Testis (tissue), 5 donors: ENCODE measurements at places on chromosomes 13 and 19. TPM values are rescaled to one million over a fixed set of nuclear protein-coding genes. Genes with fewer than 3 reads are reported as not detected.

Gene ETHE1
- 13.1 TPM for polyA plus RNA-seq

Gene PIN1
- polyA plus RNA-seq: 209 TPM

- no peak for DNase-seq
Measured at GRCh38 chr13:112956571-112957294, 12.3 kb upstream of the MCF2L start.

GRCh38 chr19:17526922-17527321 lies 15.5 kb downstream of the PGLS start:
- no peak for DNase-seq

Gene NLRP11
- 2.3 TPM for polyA plus RNA-seq

Gene LYPD5
- polyA plus RNA-seq: 12.6 TPM

- peak; percentile 86 for DNase-seq
Measured at GRCh38 chr19:17346109-17346671, 8.8 kb downstream of the GTPBP3 start.

DNA sequence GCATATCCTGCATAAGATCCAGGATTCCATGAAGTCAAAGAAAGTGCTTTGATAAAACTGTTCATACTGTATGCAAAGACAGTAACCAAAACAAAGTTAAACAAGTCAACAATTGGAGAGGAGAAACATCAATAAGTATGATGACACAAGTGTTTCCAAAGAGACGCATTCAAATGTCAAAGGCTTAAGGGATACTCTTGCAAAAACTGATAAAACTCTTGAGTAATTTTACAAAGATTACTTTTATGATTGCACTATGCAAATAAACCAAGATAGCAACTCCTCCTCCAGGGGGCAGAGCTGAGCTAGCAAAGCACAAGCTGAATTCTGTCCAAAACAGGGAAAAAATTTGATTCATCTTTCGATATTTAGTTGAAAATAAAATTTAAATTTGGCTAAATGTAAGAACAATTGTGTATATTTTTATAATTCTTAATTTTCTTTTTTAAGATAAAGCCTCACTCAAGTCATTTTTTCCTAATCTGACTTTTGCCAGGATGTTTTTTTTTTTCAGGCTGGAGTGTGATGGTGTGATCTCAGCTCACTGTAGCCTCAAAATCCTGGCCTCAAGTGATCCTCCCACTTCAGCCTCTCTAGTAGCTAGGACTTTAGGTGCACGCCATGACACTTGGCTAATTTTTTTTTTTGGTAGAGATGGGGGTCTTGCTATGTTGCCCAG lies 84.0 kb downstream of the MZT1 start:
- DNase-seq: peak; percentile 78

GRCh38 chr13:106393776-106394175 lies 141.7 kb downstream of the EFNB2 start:
- DNase-seq: no peak

- no peak for DNase-seq
Measured at GRCh38 chr19:55766466-55766865, 2.5 kb upstream of the RFPL4AL1 start.

Gene ZNF628
- 33.8 TPM for polyA plus RNA-seq

- no peak for DNase-seq
Measured at GRCh38 chr13:45269204-45269603, 68.4 kb upstream of the KCTD4 start.

Gene ZNF729
- 1.0 TPM for polyA plus RNA-seq

DNA sequence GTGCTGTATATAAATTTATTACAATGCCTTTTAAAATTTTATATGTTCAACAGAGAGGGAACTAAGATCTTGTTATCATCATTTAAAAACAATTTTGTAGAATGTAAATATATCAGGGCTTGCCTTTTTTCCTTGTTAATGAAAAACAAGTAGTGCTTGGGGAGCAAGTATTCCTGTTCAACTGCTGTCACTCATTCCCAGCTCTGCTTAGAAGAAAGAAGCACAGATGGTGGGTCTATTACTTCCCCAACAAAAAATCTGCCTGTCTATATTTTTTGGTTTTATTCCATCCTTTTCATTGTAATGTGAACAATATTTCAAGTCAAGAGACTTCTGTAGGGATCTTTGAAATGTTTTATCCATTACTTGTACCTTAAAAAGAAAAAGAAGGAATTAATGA lies 503.9 kb downstream of the GPC5 start:
- DNase-seq: no peak

GRCh38 chr19:44623080-44623479 lies 9.7 kb downstream of the IGSF23 start:
- no peak for DNase-seq

Gene AMER2
- 2.3 TPM for polyA plus RNA-seq

DNA sequence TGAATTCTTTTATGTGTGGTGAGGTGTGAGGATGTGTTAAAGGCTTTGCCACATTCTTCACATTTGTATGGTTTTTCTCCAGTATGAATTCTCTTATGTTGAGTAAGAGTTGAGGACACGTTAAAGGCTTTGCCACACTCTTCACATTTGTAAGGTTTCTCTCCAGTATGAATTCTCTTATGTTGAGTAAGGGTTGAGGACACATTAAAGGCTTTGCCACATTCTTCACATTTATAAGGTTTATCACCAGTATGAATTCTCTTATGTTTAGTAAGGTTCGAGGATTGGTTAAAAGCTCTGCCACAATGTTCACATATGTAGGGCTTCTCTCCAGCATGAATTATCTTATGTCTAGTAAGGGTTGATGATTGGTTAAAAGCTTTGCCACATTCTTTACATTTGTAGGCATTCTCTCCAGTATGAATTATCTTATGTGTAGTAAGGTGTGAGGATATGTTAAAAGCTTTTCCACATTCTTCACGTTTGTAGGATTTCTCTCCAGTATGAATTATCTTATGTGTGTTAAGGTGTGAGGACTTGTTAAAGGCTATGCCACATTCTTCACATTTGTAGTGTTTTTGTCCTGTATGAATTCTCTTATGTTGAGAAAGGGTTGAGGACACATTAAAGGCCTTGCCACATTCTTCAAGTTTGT lies 27.1 kb downstream of the ZNF724 start:
- no peak for DNase-seq

DNA sequence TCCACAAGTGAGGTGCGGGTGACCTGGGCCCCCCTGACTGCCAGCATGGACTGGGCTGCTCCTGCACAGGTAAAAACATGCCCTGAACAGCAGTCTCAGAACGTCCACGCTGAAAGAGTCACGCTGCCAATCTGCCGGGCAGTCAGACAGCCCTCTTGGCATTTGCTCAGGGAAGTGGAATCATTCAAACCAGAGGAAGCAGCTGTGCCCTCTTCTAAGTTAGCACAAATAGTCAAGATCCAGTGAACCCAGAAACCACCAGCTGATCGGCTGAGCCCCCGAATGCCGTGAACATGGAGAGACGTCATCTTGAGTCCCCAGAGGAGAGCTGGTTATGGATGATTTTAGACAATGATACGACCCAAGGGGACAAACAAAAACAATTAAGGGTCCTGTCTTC lies 34.4 kb downstream of the KLF2 start:
- no peak for DNase-seq

- DNase-seq: no peak
Measured at GRCh38 chr13:45943965-45944364, 92.4 kb upstream of the SIAH3 start.

Gene SIGLECL1
- 103 TPM for polyA plus RNA-seq

DNA sequence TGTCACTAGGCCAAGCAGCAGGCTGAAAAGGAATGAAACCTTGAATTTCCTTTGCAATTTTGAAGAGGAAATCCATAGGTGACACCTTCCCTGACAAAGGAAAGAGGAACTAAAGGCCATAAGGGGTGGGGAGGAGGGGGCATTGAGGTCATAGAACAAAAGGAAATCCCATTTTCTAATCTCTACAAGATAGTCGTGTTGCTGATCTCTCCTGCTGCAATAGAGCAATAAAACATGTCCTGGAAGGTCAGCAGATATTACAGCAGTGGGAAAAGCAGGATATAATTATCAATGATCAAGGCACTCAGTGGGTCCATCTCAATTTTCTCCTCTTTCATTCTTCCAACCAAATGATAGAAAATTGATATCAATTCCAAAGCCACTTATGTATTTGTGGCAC lies 20.3 kb upstream of the RAP2A start:
- DNase-seq: no peak

Gene SHISA7
- polyA plus RNA-seq: 0.45 TPM

GRCh38 chr19:45137179-45137761 lies 23.5 kb downstream of the NKPD1 start:
- no peak for DNase-seq

DNA sequence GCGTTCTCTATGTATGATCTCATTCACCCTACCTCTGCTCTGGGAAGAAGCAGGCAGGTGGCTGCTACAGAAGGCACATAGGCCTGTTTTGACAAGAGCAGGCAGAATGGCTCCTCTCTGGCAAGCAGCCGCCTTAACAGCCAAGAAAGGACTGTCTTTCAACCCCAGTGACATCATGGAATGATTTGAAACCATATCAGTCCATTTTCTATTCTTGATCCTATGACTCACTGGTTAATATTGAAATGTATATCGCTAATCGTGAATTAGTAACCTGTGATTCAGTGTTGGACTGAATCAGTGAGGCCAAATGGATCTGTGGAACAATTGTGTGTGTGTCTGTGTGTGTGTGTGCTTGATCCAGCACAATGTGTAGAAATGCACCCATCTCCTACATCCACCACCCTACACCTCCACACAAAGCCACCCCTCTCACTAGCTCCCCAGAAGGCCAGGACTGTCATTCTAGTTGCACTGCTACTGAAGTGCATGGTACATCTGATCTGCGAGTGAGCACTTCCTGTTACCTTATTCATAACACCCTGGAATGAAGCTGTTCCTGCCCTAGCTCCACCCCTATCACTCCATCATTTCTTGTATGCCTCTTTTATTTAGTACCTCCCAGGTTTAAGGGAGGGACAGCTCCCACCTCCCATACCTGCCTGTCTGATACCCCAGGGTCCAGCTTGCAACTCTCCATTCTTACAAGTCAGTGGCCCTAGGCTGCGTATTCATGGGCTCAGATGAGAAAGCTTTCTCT lies 460.0 kb downstream of the FOXO1 start:
- DNase-seq: no peak

DNA sequence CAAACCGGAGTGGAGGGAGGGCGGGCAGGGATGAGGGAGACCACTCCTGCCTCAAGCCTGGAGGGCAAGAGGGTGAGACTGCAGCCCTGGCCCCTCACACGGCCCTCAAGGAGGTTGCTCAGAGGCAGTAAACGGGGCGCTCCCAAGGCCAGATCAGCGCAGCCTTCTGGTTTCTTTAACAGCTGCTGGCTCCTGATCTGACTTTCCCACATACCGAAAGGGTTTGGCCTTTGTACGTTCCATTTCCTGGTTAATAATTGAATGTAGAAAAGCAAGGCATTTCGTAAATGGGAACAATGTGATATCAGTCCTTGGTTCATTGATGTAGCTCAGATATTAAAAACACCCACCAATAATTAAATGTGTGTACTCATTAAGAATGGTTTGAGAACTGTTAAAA lies 71.5 kb downstream of the GGACT start:
- DNase-seq: no peak

DNA sequence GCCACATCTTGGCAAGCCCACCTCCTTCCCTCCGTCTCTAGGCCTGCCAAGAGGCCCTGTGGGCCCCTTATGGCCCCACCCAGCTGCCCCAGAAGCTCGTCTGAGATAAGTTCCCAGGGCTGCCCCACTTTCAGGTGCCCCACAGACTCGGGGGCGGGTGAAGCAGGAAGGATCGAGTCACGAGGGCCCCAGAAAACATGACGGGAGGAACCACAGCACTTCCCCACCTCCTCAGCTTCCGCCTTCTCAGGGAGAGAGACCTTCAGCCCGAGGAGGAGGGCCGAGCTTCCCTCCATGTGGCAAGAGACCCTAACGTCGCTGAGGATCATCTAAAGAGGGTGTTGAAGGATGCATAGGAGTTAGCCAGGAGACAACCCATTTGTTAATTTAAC lies 4.5 kb upstream of the IL12RB1 start:
- peak; percentile 49 for DNase-seq

Gene SDHAF1
- 13.0 TPM for polyA plus RNA-seq

GRCh38 chr13:90105849-90106496 lies 1241.5 kb upstream of the MIR17HG start:
- DNase-seq: no peak

- peak; percentile 64 for DNase-seq
Measured at GRCh38 chr13:106484537-106485193, 50.8 kb downstream of the EFNB2 start.

- no peak for DNase-seq
Measured at GRCh38 chr13:42101821-42102585, 53.6 kb downstream of the DGKH start.

GRCh38 chr19:7817801-7818200 lies 12.2 kb upstream of the EVI5L start:
- no peak for DNase-seq

Gene WTIP
- polyA plus RNA-seq: 22.8 TPM

DNA sequence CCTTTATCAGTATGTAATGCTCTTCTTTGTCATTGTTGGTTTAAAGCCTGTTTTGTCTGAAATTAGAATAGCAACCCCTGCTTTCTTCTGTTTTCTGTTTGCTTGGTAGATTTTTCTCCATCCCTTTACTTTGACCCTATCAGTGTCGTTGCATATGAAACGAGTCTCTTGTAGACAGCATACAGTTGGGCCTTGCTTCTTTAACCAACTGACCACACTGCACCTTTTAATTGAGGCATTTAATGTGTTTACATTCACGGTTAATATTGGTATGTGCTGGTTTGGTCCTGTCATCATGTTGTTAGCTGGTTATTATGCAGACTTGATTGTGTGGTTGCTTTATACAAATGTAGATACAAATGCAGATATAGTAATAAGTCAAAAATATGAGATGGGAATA lies 71.1 kb downstream of the PDS5B start:
- no peak for DNase-seq

DNA sequence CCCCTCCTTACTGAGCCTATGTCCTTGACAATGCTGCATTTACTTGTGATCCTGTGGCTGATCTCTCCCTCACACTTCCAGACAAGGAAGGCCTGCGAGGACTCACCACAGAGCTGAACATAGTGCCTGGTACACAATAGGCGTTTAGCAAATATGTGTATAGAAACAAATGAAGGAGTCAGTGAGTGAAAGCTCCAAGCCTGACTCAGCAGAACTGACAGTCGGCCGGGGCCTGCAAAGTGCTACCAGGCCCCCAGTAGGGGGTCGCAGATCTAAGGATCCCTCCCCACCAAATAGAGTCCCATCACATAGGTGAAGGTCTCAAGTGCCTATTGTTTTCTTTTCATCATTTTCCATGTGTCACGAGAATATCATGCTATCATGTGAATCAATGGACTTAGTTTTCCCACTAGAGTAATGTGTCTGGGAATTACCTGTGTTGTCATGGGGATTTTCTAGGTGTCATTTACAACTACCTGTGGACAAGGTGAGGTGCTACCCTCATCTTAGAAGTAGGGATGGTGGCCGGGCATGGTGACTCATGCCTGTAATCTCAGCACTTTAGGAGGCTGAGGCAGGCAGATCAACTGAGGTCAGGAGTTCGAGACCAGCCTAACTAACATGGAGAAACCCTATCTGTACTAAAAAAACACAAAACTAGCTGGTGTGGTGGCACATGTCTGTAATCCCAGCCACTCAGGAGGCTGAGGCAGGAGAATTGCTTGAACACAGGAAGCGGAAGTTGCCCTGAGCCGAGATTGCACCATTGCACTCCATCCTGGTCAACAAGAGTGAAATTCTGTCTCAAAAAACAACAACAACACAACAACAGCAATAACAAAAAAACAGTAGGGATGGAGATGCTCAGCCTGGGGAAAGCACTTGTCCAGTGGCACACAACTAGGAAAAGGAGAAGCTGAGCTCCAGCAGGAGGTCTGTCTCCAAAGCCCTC lies 50.3 kb upstream of the CYP2A7 start:
- no peak for DNase-seq
